ENCODE measurements at places on chromosomes 16 and 17. TPM values are rescaled to one million over a fixed set of nuclear protein-coding genes. Genes with fewer than 3 reads are reported as not detected.

Gene MEIOB
- total RNA-seq, result 1.7 TPM

Gene PIPOX
- total RNA-seq, result not detected

Gene SMURF2
- 31.8 TPM for total RNA-seq

Gene HES7
- 2.1 TPM for total RNA-seq

Gene FBXL16
- 2.6 TPM for total RNA-seq

Gene TP53TG3
- 0.57 TPM for total RNA-seq

Gene TEX14
- total RNA-seq, result not detected

Gene PROCA1
- 2.2 TPM for total RNA-seq

Gene ALOX15B
- not detected for total RNA-seq

Gene CCL16
- not detected for total RNA-seq

Gene CNGB1
- total RNA-seq, result 0.07 TPM

Gene TM4SF5
- 0.55 TPM for total RNA-seq

Gene AIPL1
- not detected for total RNA-seq

Gene ZNF594
- total RNA-seq, result 1.6 TPM

Gene CIITA
- total RNA-seq, result 0.17 TPM

Gene CPHXL
- total RNA-seq, result not detected

Gene RAB11FIP3
- 23.6 TPM for total RNA-seq

Gene C1QTNF1
- total RNA-seq, result 37.4 TPM

Gene GSG1L
- not detected for total RNA-seq

Gene QRICH2
- total RNA-seq, result 0.91 TPM

Gene HLF
- total RNA-seq, result 0.15 TPM
